Activated CD4-positive, alpha-beta T cell treated with anti-CD3 and anti-CD28 coated beads, Interleukin-2, amount 50 U/mL, for 16 hours (primary cell): ENCODE measurements at places on chromosomes 4 and X.

DNA sequence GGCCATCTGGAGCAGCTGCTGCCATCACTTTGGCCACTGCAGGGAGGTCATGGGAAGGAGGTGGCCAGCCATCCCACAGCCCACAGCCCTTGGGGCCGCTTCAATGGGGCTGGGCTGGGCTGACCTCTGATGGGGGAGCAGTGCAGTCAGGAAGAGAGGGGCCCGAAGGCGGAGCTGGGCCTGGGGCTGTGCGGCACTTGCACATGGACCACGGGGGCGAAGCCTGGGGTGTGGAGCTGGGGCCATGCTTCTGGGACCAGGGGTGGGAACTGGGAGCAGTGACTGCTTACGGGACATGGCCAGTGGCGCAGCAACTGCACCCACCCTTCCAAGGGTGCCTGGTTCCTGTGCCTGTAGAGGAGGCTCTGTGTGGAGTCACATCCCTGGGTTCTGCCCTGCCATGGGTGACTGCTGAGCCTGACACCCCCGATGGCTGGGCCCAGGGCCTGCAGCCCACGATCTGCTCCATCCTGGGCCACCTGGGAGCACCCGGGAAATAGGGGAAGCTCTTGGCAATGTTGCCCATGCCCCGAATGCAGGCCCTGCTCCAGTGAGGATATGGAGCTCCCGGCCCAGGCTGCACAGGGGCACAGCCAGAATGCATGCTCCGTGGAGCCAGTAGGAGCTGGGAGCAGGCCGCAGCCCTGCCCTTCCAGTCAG is 22.4 kb upstream of the SULT1B1 start:
- DNase-seq: no peak

DNA sequence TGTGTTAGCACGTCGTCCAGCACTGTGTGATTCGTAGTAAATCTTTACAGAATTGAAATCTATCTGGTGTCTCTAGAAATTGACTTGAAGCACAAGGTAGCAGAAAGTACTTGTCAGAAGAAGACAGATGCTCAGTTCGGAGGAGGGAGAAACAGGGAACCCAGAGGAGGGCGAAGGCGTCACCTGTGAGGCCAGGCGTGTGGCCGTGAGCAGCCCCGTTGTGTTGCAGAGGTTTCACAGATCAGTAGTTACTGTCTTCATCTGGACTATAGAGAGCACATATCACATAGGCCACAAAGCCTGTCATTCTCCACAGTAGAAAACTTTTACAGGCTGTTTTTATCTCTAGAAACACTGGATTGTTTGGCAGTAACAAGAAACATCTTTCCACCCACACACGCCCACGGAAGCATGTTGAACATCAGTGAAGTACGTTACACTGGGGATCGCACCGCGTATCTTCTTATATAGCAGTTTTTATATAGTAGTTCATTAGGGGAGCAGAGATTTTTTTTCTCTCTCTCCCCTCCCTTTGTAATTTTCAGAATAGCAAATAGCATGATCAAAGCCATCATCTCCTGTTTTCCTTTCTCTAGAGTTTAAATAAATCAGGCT is 48.1 kb upstream of the TLR3 start:
- no peak for DNase-seq

DNA sequence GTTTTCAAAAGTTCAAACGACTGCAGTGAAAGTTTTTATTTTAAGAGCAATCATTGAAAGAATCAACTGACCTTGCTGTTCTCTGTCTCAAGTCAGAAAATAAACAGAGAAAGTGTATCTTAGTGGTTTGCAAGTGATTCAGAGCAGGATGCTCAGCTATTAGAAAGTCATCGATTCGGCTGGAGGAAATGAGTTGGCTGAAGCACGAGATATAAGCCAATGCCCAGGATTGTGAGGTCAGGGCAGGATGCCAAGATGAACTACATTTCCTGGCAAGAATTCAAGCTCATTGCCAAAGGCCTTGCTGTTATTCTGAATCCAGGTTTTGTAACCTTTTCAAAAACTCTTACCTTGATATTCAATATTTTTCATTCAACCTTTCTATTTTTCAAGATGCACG is 541.4 kb upstream of the BOD1L1 start:
- DNase-seq: no peak

DNA sequence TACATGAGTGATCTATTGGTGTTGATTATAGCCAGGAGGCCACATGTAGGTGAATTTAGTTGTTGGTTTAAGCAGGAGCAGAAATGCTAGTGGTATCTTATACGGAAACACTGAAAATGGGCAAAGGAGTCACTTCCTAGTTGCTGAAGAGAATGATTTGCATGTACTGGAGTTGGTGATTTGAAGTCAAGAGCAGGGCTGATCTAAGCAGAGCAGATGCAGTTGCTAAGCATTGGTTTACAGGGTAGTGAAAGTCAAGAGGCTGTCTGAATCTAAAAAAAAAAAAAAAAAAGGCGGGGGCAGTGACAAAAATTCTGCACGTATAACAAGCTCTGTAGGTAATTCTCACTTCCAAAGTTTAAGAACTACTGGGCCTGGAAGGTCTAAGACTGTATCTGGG is 90.4 kb upstream of the HPRT1 start:
- no peak for DNase-seq

GRCh38 chrX:41449615-41450014 is 2.5 kb downstream of the NYX start:
- no peak for DNase-seq

- DNase-seq: peak; percentile 29
Observed at GRCh38 chrX:19906293-19906692, 18.9 kb upstream of the SH3KBP1 start.

DNA sequence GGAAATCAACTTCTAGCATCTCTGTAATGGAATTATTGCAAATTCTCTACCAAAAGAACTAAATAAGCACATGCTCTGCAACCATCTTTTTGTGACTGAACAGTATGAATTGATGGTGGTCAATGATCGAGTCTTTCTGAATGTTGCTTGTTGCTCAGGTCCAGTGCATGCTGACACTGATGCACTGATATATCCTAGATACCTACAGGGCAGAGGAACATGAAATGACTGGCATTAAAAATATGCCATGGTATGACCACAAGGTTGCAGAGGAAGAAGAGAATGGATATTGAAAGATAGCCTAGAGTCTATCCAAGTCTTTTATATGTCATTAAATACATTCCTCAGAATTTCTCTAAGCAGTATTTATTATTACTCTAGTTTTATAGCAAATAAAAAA is 692.8 kb upstream of the TENM3 start:
- no peak for DNase-seq

GRCh38 chr4:33989820-33990443 is 2254.4 kb downstream of the ARAP2 start:
- DNase-seq: no peak

DNA sequence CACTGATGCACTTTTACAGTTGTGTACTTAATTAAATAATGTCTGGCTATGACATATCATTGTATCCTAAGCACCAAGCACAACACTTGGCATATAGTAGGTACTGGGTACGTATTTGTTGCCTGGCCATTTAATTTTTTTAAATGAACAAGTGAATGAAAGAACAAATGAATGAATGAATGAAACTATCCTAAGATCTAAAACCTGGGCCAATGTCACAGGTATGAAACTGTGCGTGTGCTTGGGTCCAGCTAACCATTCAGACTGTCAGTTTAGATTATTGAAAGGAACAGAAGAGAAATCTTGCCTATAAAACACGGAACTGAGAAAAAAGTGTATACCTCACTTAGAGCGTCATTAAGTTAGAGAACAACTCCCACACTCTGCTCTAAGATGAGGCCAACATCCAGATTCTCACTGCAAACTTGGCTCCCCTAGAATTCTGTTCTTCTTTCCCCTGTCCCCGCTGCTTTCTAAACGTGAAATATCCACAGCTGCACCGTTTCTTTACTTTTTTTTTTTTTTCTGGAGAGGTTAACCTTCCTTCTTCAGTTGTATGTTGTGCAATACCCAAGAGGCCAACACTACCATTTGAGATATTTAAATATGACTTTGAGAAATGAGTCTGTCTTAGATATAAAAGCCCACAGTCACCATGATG is 17.3 kb upstream of the SEL1L3 start:
- DNase-seq: no peak

- DNase-seq: no peak
Observed at GRCh38 chr4:52551487-52551886, 107.6 kb downstream of the USP46 start.

DNA sequence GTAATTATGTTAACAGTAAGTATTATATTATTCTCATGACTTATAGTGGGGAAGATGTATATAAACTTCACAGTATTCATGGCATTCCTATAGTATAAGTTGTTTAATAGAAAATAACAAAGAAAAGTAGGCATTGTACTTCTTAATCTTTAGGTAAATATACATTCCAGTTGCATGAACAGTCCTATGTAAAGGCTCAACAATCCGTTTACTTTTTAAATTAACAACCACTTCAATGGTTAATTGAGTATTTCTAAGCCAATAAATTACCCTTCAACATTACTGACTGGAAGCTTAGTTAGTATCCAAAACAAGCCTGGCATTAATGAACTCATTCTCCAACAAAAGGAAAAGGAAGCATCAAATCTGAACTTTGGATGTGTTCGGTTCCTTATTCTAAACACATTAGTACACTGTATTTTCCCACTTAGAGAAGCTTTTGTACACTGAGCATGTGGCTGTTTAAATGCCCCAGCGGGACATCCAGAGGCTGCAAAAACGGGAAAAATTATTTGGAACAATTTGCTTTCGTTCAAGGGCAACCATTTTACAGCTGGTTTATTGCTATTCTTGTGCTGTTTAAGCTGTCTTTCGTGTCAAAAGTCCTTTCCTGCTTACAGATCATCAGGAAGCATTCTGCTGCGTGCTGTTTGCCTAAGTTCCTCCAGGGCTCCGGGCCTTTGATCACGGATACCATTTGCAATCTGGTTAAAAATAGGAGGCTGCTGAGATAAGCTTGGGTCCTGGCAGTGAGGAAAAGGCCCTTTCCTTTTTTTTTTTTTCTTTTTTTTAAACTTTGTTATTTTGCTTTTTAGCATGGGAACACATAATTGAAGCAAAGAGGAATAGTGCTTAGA is 460.3 kb downstream of the SPRY1 start:
- DNase-seq: no peak
